Daoy (cell line): ENCODE measurements at places on chromosomes 2 and 18. TPM values are rescaled to one million over a fixed set of nuclear protein-coding genes. Genes with fewer than 3 reads are reported as not detected.

GRCh38 chr18:10122988-10123950 is 209.5 kb downstream of the VAPA start:
- peak; percentile 29 for DNase-seq

GRCh38 chr2:113755835-113756354 is 547 bp downstream of the SLC35F5 start:
- DNase-seq: no peak

- DNase-seq: peak; percentile 63
Observed at GRCh38 chr2:218010140-218010983, 7.6 kb upstream of the TNS1 start.

DNA sequence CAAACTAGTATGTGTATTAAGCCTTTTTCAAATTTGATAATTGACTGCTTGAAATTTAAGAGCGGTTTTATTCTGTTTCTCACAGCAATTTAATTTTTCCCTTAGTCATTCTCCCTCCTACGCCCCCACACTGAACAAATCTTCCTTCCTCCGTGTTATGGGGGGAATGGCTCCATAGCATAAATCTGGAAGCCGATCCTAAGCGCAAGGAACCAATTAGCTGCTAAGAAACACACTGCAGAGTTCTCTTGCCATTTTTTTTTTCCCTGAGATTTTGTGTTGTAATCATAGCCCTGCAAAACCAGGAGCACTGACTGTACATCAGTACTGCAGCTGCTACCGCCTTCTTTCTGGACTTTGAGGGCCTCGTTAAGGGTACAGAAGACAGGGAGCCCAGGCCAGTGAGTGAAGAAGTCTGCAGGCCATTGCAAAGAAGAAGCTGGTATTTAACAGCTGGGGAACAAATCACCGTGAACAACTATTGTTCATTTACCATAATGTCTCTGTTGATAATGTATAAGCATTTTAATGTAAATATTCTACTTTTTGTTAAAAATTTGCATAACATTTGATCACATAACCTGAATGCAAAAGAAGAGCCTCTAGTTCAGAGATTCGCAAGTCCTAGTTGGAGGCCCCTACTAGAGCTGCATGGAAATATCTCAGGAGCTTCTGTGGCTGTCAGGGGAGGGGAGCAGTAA is 264.0 kb downstream of the LRATD1 start:
- no peak for DNase-seq

DNA sequence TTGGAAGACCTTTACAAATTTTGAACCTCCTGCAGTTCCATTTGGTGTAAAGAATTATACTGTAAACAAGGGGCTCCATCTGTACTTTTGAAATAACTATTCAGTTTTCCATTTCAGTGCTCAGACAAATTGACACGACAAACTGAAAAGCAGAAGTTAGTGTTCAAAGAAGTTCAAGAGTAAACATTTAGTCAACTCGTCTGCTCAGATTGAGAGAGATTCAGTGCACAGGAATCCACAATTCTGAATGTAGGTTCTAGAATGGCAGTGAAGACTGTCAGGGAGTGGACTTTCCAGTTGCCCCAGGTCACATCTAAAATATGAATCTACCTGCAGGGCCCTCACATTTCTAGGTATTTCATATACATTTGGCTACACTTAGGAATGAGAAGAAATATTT is 322.3 kb upstream of the TCF4 start:
- no peak for DNase-seq

GRCh38 chr18:58927659-58928058 is 63.0 kb downstream of the ZNF532 start:
- no peak for DNase-seq

DNA sequence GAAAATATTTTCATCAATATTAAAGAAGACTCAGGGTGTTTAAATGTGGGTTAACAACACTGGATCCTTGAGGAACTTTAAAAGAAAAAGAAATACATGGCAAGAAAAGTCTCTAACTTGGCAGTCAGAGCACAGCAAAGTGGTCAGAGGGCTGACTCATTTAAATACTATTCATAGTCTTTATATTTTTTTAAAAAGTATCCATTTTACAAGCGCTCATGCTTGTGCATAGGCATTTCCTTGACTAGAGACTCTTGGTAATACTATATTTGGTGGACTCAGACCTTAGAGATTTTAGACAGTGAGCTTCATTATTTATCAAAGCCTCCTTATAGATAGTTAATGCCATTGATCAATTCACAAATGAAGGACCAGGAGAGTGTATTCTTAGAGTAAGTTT is 110.2 kb downstream of the ABCA12 start:
- peak; percentile 2 for DNase-seq

DNA sequence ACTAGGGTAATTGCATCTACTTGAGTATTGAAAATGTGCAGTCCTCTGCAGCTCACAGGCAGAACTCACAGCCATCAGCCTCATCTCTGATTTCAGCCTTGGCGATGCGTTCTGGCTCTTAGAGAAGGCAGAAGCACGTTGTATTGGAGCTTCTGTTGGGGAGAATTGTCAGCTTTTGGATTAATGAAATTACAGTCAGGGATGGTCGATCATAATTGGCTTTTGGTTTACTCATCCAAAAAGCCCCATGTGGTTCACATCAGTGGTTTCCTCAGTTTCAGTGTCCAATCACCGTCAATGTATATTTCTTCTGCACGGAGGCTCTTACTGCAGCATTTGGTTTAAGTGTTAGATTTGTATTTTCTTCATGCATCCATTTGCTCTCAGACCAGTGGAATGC is 218.5 kb upstream of the SOX11 start:
- no peak for DNase-seq

GRCh38 chr2:148742373-148742772 is 97.8 kb downstream of the EPC2 start:
- DNase-seq: no peak

DNA sequence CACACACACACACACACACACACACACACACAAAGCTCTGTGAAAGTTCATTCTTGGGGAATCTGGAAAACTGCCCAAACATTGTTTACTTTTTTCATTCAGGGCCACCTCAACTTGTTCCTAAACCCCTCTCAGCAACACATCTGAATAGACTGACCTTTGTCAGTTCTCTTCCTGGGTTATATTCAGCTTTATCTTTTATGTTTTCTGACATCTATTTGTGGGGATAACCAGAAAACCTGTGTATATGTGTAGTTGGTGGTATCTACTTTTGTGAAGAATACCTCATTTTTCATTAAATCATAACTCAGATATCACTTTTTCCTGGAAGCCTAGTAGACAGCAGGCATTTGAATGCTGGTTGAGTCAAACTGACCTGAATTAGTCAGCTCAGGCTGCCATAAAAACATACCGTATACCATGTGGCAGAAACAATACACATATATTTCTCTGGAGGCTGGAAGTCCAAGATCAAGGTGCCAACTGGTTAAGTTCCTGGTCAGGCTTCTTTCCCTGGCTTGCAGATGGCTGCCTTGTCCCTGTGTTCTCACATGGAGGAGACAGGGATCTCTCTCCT is 11.0 kb upstream of the RNF144A start:
- DNase-seq: no peak

DNA sequence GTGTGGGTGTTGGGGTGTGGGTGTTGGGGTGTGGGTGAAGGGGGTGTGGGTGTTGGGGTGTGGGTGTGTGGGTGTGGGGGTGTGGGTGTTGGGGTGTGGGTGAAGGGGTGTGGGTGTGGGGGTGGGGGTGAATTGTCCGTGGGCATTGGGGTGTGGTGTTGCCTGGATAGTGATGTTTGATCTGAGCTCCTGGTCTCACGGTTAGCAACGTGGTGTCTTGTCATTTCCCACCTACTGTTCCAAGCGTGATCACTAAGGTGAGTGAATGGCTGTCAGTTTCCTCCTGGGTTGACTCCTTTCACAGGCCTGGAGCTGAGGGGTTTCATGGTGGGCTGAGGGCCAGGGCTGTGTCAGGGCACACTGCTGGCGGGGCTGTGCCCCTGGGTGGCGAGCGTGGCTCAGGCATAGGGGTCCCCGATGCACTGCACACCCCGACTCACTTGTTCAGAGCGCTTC is 27.2 kb downstream of the RTP5 start:
- DNase-seq: no peak

DNA sequence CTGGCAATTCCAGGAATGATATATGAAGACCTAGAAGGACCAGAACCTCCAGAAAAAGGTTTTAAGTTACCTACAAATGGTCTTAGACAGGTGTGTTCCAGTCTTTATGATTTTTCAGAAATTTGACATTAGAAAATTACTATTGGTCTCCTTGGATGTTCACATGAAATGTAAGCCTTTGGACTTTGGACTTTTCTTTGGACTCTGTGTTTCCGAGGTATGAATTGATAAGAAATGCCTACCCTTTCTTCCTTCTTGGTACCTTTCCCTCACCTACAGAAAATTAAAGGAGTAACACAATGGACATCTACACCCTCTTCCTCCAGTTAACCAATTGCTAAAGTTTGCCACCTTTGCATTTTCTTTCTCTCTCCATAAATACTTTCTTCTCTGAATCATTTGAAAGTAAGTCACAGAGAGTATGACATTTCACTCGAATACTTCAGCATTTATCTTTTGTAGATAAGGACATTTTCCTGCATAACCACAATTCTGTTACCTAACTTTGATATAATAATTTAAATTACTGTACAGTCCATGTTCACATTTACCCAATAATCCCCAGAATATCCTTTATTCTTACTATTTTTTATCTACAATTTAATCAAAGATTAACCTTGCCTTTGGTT is 26.2 kb downstream of the CEP192 start:
- no peak for DNase-seq

DNA sequence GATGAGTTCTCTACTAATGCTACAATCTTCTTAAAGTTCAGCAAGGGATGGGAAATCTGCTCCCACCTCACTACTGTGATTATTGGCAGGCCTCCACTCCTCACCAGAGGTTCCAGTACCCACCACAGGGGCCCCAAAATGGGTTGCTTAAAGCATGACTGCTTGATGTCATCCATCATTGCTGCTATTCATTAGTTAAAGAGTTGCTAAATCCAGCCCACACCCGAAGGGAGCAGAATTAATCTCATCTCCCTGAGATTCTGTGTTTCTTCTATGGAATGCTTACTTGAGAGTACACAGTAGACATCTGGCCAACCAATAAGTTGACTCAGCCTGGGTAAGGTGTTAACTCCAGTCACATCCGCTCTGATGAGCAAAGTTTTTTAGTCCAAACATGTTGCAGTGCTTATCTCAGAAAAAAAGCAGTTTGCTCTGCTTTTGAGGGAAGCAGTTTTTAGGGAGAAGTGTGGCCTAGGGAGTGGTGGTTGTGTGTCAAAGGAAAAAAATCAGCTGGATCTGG is 690.2 kb upstream of the POU3F3 start:
- DNase-seq: peak; percentile 14

GRCh38 chr2:119040730-119041129 is 98.7 kb downstream of the MARCO start:
- no peak for DNase-seq

DNA sequence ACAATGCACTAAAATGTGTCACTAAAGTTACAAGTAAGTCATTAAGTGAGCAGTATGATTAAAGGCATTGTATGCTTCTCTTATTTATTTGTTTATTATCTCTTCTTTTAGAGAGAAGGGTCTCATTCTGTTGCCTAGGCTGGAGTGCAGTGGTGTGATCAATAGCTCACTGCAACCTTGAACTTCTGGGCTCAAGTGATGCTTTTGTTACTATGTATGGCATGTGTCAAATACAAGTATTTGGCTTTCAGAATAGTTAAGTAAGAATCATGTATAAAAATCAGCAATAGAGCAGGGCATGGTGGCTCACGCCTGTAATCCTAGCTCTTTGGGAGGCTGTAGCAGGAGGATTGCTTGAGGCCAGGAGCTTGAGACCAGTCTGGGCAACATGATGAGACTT is 15.8 kb upstream of the AAK1 start:
- no peak for DNase-seq

DNA sequence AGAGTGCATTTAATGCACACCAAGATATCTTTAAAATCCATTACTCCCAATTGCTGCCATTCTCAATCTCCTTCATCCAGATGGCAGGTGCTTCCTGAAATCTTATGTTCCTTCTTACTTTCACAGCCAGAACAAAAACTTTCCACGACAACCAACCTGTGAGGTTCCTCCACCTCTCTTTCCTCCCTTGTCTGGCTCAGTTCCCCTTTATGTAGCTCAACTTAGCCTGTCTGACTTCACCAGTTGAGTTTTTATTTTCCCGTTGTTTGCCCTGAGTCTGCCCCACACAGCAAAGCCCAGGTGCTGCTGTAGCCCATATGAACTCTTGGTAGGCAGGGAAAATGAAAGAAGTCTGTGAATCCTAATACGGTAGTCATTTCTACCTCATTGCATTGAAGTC is 112.5 kb downstream of the MREG start:
- no peak for DNase-seq

The SLC4A3 gene
- total RNA-seq: 2.3 and 2.4 TPM in 2 replicates

The SRD5A2 gene
- total RNA-seq: not detected in 2 replicates

The SULT1C2 gene
- total RNA-seq: 1.0 and 7.7 TPM in 2 replicates

The TMEM17 gene
- 1.1 and 1.4 TPM in 2 replicates for total RNA-seq

The IFT172 gene
- total RNA-seq: 21.1 and 30.1 TPM in 2 replicates

The HOXD12 gene
- 0.46 TPM in 1 of 2 replicates, not detected in the other for total RNA-seq
